ENCODE measurements at places on chromosomes 3 and 15.
A peak's percentile ranks its signal among the peaks of the same experiment; 100 is the strongest.

DNA sequence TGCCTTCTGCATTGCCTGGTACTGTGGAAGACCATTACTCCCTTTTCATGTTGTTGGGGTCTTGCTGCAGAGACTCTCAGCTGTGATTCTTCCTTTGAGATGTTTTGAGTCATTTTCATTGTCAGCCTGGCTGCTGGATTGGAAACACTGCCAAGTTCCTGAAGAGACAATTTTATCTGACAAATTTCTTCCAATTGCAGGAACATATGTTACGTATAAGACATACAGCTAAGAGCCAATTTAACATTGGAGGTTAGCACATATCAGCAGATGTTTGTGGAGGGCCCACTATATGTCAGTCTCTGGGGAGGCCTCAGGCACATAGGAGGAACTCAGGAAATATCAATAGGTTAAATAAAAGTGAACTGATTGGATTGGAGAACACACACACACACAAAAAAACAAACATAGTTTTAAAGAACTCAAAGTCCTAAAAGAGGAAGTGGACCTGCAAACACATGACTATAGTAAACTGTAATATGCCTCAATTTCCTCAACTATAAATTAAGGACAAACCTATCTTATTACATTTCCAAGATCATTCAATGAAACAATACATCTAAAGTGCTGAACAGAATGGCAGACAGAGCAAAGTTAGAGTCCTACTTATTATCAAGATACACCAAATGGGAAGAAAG is 172.3 kb downstream of the MYRIP start:
- no peak for DNase-seq

DNA sequence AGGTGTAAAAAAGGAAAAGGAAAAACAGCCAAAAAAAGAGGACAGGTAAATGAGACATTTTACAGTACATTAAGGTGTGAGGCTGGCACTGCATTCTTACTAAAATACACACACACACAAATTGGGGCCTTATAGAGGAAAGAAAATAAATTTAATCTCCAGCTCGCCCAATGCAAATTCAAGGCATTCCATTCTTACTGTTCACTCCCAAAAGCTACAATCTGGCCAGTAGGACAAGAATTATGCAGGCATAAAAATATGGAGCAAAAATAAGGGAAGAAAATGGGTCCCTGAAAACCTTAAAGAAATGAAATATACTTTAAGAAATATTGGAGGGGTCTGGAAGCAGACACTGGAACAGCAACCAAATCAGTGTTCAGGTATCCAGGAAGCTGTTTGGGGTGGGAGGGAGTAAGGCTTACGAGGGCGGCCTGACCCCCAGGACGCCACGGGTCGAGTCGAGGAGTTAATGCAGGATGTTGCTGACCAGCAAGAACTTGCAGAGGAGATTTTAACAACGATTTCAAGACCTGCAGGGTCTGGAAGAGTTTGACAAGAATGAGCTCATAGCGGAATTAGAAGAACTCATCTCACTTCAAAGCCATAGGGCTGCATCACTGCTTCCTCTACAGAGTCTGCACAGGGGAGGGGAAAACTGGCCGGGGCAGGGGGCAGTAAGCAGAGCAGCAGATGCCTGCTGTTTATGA is 245.5 kb downstream of the TBL1XR1 start:
- no peak for DNase-seq

DNA sequence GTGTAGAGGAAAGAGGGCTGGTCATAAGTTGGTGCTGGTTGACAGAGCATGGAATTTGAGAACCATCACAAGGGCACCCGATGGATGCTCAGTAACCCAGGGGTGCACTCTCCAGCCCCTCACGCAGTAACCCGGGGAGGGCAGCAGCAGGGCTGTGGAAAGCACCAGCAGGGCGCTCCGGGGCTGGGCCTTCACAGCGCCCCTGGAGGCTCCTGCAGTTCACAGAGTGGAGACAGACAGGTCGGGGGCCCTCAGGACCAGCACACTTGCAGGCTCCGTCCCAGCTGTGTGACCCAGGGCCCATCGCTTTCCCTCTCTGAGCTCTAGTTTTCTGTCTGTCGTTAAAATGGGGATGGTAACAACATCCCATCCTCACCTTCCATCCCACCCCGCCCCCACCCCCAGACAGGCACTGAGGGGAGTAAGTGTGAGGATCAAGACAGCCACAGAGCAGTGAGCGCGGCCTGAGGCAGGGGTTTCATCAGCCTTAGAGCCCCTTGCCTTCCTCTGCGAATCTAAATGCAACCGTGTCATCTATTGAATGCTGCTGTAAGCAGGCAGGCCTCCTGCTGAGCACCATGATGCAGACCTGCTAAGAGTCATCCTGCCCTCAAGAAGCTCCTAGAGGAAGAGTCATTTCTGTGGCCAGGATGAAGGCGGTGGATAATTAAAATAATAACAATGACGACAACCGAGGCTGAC is 90.2 kb upstream of the LINGO1 start:
- DNase-seq = no peak

GRCh38 chr3:191220908-191221307 is 21.9 kb downstream of the OSTN start:
- DNase-seq = no peak

DNA sequence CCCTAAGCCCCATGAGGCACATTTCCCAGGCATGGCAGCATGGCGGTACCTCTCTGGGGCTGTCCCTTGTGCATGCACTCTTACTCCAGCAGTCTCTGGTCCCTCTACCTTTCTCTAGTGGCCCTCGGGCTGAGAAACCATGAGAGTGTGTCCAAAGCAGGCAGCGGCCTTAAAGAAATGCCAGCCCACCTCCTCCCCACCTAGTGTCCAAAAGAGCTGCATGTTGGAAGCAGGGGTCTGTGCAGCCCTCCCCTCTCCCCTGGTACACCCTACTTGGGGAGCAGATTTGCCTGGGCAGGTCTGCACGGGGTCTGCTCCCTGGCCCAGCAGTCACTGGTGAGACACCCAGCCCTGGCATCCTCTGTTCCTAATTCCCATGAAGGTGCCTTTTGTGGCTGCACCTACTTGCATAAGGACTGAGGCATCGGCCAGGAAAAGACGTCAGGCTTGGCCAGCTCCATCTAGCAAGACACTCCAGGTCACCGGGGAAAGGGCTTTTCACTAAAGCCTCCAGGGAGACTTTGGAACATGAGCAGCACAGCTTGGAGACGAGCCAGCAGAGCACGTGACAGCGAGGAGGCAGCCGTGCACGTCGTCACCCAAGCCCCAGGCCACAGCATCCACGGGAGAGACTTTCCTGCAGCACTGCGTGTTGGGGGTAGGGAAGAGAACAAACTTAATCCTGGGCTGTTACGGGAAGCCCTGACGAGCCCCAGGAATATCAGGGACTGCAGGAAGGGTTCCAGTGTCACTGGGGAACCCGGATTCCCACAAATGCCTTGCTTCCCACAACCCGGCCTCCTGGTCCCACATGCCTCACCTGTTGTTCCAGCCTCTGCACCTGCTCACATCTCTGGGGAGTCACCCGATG is 38.8 kb downstream of the TM2D3 start:
- peak; percentile 59 for DNase-seq

DNA sequence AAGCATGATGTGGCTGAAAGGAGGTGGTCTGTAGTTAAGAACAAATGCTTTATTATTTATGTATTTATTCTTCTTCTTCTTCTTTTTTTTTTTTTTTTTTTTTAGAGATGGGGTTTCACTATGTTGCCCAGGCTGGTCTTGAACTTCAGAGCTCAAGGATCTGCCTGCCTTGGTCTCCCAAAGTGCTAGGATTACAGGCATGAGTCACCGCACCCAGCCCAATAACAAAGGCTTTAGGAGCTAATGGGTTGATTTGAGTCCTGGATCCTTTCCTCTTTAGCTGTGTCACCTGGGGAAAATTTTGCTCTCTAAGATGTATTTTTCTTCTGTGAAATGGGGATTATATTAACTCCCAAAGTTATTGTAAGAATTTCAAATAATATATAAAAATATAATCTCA is 168.8 kb downstream of the PEX5L start:
- no peak for DNase-seq

- no peak for DNase-seq
Observed at GRCh38 chr3:195911946-195912270, 3.6 kb upstream of the TNK2 start.

GRCh38 chr15:100831467-100831866 is 48.2 kb upstream of the ALDH1A3 start:
- no peak for DNase-seq

DNA sequence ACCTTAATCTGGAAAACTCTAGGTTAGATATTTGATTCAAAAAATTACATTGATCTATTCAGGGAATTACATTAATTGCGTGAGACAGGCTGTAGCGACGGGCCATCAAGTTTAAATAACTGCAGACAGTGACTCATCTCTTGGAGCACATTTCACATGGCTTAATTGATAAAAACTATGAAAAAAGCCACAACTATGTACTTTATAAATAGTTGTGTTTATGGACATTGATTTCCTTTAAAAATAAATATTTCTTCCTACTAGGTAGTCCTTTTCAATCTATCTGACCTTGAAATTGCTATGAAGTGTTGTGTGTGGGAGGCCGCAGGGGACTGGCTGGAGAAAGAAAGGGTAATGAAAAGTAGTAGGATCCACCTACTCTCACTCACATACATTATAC is 157.8 kb downstream of the IL1RAP start:
- DNase-seq = no peak

DNA sequence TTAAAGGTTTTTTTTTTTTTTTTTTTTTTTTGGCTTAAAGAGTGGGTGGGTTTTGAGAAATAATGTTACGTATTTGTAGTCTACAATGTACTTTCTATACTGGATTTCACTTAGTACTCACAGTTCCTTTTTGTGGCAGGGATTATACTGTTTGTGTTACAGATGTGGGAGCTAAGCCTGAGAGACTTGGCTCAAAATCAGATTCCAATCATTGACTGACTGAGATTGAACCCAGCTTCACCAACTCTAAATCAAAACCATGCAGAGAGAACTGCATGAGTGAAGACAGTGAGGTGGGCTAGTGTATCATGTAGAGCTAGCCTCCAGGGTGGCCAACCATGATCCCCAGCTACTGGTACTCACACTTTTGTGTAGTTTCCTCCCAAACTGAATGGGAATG is 68.0 kb downstream of the TMEM108 start:
- no peak for DNase-seq

DNA sequence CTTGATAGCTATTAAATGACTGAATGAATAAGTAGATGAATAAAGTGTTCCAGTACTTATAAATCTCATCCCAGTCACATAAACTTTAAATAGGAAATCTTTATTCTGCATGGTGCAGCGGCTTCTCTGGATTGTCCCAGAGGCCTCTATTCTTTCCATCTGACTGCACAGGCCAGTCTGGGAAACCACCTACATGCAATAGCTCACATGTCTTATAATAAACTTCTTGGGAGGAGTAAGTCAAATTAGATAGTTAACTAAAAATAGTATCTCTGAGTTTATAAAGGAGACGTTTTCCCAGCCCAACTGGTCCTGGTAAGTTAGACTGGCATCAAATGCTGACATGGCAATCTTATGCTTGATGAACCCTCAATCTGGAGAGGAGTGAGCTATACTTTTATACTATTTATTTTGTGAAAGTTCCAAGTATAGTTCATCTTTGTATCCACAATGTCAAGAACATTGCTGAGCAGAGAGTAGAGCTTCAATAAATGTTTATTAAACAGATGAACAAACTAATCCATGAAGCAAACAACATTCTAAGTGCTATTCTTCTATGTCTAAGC is 417.6 kb downstream of the TIGIT start:
- DNase-seq = no peak

- no peak for DNase-seq
Observed at GRCh38 chr15:27061739-27062138, 90.8 kb downstream of the GABRG3 start.

- no peak for DNase-seq
Observed at GRCh38 chr15:27787931-27788330, 311.2 kb downstream of the OCA2 start.

DNA sequence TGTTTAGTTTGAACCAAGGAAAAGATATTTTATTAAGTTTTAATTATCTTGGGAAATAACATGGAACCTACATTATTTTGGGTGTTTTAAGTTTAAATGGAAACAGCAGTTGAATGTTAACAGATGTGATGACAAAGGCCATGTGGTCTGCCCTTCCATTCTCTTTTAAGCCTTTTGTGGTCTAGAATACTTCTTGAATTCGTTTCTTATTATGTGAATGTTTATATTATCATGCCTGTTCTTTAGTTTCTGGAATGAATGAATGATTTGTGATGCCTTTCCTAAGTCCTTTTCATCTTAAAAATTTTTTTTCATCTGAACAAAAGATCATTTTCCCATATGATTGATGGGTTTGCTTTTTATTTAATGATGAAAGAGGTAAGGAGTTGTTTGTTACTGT is 44.6 kb downstream of the SNRK start:
- DNase-seq = no peak

GRCh38 chr3:171044835-171045793 is 18.6 kb upstream of the SLC2A2 start:
- DNase-seq = peak; percentile 31

- no peak for DNase-seq
Observed at GRCh38 chr3:167728176-167728575, 6.5 kb downstream of the PDCD10 start.

DNA sequence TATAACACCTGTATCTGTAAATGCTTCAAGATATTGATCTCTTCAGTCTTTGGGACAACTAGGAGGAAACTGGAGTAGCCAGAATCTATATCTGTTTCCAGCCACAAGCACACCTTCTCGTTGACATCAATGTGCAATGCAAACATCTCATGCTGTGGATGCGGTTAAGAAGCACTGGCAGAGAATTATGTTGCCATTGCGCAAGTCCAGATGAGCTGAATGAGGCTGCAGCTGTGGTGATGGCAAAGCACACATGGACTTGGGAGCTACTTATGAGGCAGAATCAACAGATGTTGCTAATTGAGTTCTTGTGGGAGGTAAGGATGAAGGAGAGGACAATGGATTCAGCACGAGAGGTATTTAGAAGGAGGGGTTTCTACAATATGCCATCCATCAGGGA is 90.9 kb downstream of the STRIT1 start:
- DNase-seq = no peak

DNA sequence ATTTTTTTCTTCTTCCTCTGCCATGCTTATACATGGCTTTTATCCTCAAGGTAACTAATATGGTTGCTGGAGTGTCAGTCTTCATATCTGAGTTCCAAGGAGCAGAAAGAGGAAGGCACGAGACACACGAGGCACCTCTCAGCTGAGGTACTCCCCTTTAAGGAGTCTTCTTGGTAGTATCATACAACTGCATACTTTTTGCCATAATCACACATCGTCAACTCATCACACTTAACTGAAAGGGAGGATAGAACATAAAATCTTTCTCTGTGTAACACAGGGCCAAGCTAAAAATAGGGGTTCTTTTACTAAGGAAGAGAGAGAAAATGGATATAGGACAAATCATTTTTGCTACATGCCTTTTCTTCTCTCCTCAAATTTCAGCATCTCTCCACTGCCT is 104.2 kb downstream of the OXSM start:
- no peak for DNase-seq

GRCh38 chr3:52512105-52512504 is 17.0 kb downstream of the STAB1 start:
- no peak for DNase-seq

DNA sequence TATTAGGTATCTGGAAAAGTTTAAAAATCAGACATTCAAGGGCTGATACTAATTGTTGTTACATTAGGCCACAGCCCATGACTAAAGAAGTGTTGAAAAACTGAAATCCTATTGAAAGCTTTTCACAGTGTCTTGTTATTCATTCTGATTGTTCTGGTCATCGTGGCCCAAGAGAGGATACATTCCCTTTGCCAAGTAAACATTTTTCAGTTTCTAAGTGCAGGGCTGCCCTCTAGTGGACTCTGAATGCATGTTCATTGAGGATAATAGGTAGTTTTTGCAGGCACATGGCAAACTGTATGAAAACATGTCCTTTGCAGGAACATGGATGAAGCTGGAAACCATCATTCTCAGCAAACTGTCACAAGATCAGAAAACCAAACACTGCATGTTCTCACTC is 181.1 kb downstream of the MYRIP start:
- DNase-seq = no peak
